ENCODE measurements at places on chromosomes 5 and 9.

DNA sequence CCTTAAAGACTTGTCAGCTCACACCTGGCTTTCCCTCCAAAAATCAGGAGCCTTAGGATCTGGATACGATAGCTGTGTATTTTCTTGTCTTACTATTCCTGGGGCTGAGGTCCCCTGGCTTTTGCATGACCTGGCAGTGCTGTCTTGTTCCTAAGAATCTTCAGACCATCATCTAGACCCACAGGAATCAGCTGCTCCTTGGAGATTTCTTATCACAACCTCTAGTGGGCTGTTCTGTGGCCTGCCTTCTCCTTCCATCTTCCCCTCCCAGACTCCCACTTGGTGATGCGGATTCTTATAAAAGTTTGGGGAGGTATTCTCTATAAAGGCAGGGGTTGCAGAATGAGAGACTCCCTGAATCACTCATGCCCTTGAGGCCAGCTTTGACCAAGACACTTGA is 21.4 kb downstream of the LCP2 start:
- peak; percentile 6 for DNase-seq

- DNase-seq = no peak
Measured at GRCh38 chr5:26856238-26856637, 182.1 kb downstream of the CDH9 start.

DNA sequence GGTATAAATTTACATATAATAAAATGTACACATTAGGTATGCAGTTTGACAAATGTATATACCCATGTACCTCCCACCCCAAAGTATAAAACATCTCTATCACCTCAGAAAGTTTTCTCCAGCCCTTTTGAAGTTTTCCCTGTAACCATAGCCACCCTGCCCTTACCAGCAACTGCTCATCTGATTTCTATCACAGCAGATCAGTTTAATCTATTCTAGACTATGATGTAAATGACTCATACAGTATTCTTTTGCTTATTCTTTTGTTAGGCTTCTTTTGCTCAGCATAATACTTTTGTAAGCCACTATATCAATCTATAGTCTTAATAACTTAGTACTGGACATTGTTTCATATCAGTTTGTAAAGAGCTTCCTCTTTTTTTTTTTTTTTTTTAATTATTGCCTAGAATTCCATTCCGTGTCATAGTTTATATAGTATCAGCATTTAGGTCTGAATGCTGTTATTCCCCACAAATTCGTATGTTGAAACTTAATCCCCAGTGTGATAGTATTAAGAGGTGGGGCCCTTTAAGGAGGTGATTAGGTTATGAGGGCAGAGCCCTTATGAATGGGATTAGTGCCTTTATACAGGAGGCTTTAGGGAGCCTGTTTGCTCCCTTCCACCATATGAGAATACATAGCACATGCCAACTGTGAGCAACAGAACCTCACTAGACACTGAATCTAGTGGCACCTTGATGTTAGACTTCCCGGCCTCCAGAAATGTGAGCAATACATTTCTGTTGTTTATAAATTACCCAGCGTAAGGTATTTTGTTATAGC is 20.3 kb downstream of the MELK start:
- DNase-seq = no peak

DNA sequence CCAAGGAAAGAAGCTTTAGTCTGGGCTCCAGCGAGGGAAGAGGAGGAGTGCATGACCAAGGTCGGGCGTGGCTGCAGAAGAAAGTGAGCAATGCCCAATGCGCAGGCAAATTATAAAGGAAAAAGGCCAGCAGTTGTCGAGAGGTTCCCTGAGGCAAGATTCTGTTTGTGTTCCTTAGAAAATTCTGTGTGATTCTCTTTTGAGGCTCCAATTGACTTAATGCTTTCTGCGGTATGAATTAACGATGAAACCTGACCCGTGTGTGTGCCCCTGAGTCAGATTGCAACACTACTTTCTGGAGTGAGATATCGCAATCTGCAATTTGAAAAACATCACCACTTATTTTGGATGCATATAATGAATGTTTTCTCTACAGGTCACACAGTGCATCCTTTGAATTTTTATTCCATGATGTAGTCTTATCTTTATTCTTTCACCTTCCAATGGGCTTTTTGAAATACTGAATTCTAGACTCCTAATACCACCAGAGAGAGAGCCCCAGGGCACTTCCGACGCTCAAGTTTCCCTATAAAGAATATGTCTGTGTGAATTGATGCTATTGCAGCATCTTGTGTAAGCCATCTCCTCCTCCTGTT is 117.9 kb upstream of the IL6ST start:
- DNase-seq = no peak

DNA sequence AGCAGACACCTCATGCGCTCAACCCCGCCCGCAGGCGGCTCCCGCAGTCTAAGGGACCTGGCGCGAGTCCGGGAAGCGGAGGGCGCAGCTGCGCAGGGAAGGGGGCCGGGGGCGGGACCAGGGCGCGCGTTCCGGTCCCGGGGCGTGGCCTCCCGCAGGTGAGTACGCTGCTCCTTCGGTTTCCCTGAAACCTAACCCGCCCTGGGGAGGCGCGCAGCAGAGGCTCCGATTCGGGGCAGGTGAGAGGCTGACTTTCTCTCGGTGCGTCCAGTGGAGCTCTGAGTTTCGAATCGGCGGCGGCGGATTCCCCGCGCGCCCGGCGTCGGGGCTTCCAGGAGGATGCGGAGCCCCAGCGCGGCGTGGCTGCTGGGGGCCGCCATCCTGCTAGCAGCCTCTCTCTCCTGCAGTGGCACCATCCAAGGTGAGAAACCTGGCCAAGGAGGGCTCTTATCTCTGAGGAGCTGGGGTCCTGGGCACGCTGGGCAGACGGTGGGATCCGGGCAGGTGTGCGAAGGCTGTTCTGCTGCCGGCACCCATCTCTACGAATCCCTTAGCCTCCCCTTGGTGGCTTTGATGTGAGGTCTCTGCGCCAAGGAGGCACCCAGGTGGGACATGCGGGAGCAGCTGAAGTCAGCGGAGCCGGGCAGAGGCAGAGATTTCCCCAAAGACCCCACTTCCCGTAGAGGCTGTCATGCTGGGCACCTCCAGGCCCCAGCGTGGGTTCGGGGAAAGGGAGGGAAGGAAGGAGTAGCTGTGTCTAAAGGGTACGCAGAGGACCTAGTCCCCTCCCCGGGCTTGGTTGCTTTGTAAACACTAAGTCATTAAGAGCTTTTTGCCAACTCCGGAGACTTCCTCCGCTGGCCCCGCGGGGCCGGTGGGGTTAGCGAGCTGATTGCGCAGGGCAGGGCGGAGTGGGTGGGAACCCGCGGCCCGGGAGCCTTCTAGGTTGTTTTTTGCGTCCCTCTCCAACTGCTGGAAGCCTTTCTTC is at the start of gene F2RL1:
Gene F2RL1 (plus strand): TSS at position 187 of the 988 bp plus-strand sequence. CDS start 153 bp downstream, at position 340.
- DNase-seq = peak; percentile 51

DNA sequence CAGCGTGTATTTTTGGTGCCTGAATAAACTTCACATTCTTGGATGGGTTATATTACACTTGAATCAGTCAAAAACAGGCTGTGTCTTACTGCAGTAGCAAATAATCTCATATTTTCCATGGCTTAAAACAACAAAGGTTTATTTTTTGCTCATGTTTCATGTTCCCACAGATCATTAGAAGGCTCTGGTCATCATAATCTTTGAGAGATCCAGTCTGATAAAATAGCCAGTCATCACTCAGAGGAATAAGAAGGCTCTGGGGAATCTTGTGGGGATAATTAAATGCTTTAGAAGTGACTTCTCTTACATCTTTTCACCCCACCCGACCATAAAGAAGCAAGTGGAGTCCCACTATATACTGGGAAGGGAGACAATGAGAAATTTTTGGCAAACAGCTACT is 417.7 kb downstream of the PSAT1 start:
- no peak for DNase-seq

GRCh38 chr5:175696139-175696854 is 38.4 kb downstream of the HRH2 start:
- peak; percentile 97 for DNase-seq

DNA sequence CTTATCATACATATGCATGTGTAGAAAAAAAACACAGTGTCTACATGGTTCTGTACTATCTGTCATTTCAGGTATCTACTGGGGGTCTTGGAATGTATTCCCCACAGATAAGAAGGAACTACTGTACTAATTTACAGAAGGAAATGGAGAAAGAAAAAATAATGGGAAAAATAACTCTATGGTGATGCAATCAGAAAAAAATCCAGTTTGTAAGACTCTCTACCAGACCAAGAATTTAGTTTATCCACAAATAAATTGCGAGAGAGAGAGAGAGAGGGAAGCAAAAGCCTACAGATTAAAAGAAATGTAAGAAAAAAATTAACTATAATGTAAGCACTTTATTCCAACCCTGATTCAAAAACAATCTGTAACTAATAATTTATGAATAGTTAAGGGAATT is 708.6 kb upstream of the ZNF608 start:
- DNase-seq = no peak

- DNase-seq = no peak
Measured at GRCh38 chr5:78735834-78736463, 87.4 kb upstream of the LHFPL2 start.

DNA sequence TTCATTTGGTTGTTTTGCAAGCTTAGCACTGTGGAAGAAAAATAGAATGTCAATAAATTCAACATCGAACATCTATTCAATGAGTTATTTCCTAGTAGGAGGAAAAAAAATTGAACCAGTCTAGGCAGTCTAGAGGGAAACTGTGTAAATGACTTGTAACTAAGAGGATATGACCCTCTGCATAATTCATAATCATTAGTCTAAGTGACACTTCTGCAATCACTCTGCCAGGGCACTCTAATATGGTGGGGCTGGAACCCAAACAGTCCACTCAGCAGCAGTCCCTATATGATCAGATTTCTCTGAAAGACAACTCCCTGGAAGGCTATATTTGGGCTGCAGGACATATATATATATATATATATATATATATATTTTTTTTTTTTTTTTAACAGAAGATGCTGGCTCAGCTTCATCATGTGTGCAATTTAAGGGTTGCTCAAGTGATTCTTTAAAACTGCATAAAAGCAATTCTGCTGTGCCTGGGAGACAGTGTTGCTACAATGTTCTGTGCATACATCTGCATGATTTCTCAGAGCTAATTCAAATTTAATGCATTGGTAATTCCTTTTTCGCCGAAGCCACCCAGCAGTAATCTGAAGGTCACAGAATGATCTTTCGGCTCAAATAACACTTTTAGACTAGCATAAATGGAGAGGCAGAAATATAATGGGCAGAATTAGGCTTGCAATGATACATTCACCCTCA is 482.1 kb upstream of the ZNF608 start:
- no peak for DNase-seq

GRCh38 chr5:23164971-23165370 is 311.8 kb upstream of the CDH12 start:
- no peak for DNase-seq

DNA sequence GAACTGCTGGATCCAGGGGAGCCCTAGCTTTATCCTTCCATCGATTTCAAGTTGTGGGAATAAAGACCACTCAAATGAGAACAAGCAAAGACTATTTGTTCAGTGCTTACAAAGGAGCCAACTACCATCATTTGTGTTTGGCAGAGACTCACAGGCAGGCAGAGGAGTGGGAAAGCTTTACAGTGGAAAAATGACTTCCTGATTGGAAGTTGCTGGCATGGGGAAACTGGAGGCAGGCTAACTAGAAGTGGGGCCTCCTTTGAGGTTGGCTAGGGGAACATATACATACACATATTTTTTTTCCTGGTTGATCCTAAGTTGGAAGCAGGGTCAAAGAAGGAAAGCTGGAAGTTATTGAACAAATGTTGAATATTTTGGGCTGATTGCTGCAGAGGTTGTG is 121.7 kb downstream of the ACTBL2 start:
- DNase-seq = no peak

DNA sequence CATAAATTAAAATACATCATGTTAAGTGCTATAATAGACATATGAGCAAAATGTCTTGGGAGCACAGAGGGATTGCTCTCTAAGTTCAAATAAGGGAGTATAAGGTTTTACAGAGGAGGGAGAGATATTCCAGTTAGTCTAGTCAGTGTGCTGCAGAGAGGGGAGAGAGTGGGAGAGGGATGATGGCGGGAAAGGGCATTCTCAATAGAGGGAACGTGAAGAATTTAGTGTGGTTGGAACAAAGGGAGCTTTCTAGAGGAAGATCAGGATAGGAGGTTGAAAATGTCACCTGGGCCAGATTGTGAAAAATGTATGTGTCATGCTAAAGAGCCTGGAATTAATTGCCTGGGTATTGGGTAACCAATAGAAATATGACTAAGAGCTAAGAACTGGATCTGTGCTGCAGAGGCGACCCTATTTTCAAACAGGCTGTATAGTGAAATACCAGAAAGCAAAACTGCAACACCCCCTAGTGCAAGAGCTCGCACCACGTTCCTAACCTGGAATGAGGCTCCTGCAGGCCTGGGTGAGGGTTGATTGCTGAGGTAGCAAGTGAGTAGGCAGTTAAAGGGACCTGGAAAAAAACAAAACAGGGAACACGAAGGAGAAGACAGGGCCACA is 791.8 kb upstream of the C9orf72 start:
- DNase-seq = no peak

- no peak for DNase-seq
Measured at GRCh38 chr9:132589148-132590036, 7.0 kb downstream of the BARHL1 start.

DNA sequence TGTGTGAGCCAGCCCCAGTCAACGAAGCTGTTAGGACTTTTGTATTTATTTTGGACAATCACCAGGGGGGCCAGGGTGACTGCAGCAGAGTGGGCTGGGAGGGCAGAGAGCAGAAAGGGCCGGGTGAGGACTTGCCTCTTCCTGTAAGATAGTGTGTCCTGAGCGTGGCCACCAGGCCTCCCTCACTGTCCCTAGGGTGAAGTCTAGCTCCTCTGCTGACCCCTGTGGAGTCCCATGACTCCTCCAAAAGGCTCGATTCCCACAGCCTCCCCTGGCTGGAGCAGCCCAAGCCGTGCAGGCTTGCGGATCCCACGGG is 147.8 kb downstream of the RXRA start:
- no peak for DNase-seq

GRCh38 chr9:18190671-18191374 is 283.1 kb upstream of the ADAMTSL1 start:
- DNase-seq = no peak

GRCh38 chr5:61455179-61456006 is 123.3 kb downstream of the ZSWIM6 start:
- DNase-seq = no peak

DNA sequence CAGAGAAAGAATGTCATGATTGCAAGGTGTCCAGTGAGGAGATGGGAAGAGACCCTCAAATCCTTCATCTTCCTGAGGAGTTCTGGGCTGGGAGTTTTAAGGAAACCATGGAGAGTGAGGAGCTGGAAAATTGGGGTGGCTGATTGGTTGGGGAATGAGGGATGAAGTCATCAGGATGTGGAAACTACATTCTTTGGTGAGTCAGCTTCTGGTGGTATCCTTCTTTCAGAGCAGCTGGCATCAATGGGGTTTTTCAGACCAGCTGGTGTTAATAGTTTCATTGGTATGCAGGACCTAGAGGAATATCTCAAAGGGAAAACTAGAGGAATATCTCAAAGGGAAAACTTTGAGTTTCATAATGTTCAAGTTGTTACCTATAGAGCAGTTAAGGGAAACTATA is 45.2 kb downstream of the RNF180 start:
- DNase-seq = no peak

- no peak for DNase-seq
Measured at GRCh38 chr9:16664211-16664610, 206.3 kb downstream of the BNC2 start.

- DNase-seq = no peak
Measured at GRCh38 chr5:12284604-12285003, 380.4 kb upstream of the CTNND2 start.
